Left ventricle myocardium inferior (tissue), 1 donor: ENCODE measurements at places on chromosomes 5 and 9. TPM values are rescaled to one million over a fixed set of nuclear protein-coding genes. Genes with fewer than 3 reads are reported as not detected.
A peak's percentile ranks its signal among the peaks of the same experiment; 100 is the strongest.

The RORB gene
- total RNA-seq = 1.2 TPM

The MOB3B gene
- total RNA-seq = 2.1 TPM

The LHFPL2 gene
- 5.0 TPM for total RNA-seq

The RNF224 gene
- total RNA-seq = not detected

The FGF18 gene
- total RNA-seq = 30.4 TPM

DNA sequence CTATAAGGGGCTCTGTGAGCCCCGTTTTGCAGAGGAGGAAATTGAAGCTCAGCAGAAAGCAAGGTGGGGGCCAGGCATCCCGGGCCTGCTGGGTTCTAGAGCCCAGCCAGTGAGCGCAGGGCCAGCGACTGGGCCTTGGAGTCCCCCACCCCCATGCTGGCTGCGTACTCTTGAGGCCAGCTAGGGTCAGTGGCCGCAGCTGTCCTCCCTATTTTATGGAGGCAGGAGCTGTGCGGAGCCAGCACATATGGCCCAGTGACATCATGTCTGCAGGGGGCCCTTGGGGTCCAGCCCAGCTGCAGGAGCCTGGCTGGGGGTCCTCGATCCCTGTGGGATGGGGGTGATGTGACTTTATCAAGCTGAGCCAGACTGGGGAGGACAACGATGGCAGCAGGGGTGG is 71.3 kb downstream of the HMCN2 start:
- DNase-seq = no peak

GRCh38 chr5:40401284-40402006 is 278.3 kb upstream of the PTGER4 start:
- no peak for DNase-seq

- DNase-seq = no peak
Observed at GRCh38 chr5:136521696-136522095, 156.4 kb upstream of the TRPC7 start.

DNA sequence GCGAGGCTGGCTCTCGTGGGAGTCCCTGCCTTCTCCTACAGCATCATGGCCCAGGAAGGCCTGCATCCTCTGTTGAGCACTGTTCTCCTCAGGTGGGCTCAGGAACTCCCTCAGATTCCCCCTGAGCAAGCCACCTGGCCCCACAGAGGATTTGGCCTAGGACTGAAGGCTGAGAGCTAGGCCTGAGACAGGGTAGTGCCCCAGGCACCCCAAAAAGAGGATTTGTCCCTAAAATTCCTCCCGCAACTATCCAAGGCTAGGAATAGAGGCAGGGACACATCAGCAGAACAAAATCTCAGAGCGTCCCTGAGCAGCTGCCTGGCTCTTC is 11.0 kb upstream of the IRF1 start:
- no peak for DNase-seq

GRCh38 chr5:134879456-134879855 is 5.3 kb downstream of the TXNDC15 start:
- no peak for DNase-seq

- DNase-seq = no peak
Observed at GRCh38 chr9:15349892-15350761, 43.1 kb upstream of the TTC39B start.

DNA sequence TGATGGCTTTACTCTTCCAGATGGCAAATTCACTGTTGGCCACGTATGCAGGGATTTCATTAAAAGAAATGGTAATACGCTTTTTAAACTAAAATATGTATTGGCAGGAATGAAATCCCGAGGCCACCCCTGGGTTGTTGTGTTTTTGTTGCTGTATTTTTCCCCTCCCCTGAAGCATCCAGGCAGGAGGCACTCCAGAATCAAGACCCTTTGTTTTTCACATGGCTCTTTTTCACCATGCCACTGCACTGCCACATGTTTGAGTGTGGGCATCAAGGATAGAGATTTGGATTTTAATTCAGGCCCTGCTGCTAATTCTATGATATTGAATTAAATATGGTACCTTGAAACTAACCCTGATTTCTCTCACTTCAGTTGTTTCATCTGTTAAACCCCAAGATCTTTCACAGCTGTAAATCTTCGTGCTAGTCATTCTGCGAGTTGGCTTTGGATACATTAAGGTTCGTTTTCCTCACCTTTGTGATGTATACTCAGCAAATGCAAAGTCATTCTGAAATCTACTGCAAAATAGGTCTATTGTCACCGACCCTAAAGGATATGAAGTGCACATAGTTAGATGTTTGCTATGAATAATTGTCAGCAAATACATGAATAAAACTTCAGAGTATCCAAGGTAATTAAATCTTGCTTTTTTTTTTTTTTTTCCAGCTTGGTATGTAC is 533.4 kb downstream of the PTPRD start:
- no peak for DNase-seq

DNA sequence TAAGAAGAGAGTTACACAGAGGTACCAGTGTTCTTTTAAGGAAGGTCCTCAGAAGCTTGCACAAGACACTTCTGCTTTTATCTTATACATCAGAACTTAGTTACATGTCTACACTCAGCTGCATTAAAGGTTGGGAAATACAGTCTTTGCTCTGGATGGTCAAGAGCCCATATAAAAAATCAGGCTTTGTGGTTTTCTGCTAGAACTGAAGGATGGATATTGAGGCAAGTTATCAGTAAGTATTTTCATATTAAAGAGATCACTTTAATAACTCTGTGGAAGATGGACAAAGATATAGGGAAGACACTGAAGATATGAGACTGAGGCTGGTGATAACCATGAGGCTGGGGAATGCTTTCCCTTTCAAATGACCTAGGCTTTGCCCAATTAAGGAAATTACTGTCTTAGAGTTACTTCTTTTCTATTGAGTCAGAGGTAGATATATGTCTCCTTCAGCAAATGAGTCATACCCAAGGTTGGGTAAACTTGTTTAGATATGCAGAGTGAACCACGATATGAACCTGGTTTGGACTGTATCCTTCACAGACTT is 87.0 kb upstream of the TNC start:
- no peak for DNase-seq

- peak; percentile 25 for DNase-seq
Observed at GRCh38 chr5:119411361-119412278, 40.7 kb upstream of the HSD17B4 start.

GRCh38 chr9:131946180-131946579 is 133.5 kb downstream of the MED27 start:
- DNase-seq = no peak

- DNase-seq = peak; percentile 58
Observed at GRCh38 chr9:112174965-112175795, at the start of gene SUSD1. Gene SUSD1, minus strand, starts transcription at chr9:112175297. Its CDS starts 62 bp downstream, at chr9:112175235.

- no peak for DNase-seq
Observed at GRCh38 chr9:4235871-4236804, 63.7 kb downstream of the GLIS3 start.

- no peak for DNase-seq
Observed at GRCh38 chr9:102445906-102446305, 549.2 kb upstream of the CYLC2 start.
